Heart left ventricle (tissue), 16 donors: ENCODE measurements at places on chromosomes 16 and 17.
A peak's percentile ranks its signal among the peaks of the same experiment; 100 is the strongest.

DNA sequence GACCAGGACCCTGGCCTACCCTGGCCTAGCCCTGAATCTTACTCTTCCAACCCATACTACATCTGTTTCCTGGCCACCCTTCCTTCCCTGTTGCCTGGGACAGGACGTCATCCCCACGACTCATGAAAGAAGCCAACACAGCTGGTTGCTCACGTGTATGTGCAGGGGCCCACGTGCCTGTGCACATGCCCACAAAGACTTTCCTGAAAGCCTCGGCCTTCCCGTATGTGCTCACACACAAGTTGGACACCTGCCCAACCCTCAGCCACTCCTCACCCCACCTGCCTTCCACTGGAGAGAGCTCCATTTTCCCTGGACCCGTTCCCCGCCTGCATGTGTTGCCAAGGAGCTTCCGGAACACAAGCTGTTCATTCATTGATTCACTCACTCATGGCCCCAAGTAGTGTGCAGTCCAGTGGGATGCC, 7.0 kb downstream of the PLXDC1 start:
- DNase-seq = peak; percentile 94

GRCh38 chr17:51419476-51419875, 159.1 kb downstream of the UTP18 start:
- DNase-seq = no peak

DNA sequence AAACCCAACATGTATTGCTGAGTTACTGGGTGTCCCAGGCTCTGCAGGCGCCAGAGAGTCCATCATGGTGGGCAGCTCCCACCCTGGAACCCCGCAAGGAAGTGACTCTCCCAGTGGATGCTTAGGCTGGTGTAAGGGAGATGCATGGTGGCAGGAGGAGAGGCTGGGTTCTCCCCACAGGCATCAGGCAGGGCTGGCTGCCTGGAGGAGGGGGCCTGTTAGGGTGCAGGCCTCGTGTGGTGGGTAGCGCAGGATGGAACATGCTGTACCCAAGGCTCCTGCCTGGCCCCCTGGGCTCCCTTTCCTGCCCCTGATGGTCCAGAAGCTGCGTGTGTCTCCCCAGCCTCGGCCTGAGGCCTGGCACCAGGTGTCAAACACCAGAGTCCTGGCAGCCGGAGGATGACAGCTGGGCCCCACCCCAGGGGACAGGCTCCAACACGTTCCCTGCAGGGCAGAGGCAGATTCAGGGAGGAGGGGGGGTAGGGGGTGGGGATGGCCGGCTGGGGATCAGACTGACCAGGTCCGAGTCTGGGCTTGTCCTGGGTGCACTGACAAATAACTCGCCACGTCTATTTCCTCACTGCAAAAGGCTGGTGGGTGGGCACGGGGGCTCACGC, 40.2 kb upstream of the CIBAR2 start:
- DNase-seq = no peak

DNA sequence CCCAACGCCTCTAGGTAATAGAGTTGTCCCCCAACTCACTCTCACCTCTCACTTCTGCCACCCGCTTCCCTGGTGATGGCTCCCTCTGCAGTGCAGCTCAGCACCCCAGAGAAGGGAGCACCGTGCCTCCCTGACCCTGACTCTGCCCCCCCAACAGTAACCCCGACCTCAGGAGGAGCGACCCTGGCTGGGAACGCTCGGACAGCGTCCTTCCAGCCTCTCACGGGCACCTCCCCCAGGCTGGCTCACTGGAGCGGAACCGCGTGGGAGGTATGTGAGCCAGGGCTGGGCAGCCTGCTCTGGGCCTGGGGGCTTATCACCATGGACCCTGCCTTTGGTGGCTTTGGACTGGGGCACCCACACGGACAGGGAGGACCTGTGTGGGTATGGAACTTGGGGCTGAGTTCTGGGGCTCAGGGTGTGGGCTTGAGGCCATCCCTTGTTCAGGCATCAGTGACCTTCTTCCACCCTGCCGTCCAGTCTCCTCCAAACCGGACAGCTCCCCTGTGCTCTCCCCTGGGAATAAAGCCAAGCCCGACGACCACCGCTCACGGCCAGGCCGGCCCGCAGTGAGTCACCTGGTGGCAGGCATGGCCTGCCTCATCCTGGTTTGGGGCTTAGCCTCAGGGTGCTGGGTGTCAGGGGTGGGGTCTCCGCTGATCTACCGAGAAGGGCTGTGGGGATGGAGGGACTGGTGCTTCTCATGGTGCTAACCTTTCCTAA, 6.7 kb upstream of the C17orf107 start:
- DNase-seq = no peak

- DNase-seq = no peak
These were observed 2.2 kb downstream of the CDRT4 start for GRCh38 chr17:15465045-15465701.

- DNase-seq = no peak
These were observed 11.7 kb upstream of the CETP start for GRCh38 chr16:56950051-56950450.

DNA sequence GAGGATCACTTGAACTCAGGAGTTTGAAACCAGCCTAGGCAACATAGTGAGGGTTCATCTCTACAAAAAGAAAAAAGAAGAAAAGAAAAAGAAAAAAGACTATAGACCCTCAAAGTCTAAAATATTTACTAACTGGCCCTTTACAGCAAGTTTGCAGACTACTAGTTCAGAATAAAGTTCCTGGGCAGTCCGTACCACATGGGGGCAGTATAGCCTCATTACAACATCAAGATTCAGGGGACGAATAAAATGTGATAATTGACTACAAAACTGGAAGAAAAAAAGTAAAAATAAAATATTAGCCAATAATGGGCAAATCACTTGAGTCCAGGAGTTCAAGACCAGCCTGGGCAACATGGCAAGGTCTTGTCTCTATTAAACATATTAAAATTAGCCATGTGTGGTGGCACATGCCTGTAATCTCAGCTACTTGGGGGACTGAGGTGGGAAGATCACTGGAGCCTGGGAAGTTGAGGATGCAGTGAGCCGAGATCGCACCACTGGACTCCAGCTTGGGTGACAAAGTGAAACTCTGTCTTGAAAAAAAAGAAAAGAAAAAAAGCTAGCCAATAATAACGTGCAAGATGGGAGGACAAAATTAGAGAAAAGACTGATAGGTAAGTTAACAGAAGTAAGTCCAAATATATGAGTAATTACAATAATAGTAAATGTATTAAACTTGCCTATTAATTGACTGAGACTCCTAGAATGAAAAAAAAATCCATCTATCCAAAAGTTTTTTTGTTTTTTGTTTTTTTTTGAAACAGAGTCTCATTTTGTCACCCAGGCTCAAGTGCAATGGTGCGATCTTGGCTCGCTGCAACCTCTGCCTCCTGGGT, 129.4 kb upstream of the SEC14L1 start:
- DNase-seq = no peak

DNA sequence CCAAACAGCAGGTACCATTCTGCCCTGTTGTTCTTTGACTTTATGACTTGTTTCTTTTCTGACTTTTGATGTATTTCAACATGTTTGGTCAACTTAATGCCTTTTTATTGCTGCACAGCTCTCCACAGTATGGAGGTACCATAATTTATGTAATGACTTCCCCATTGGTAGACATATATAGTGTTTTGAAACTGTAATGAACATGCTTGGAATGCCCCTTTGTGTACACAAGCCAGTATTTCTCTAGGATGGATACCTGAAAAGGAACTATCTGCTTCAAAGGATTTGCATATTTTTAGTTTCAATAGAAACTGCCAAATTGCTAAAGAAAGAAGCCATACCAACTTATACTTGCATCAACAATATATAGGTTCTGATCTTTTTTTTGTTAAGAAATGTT, 66.1 kb downstream of the NOG start:
- DNase-seq = no peak
